Non-pigmented ciliary epithelial cell (primary cell): ENCODE measurements at places on chromosomes 6 and 20.

GRCh38 chr6:33251395-33252012 lies 20.2 kb downstream of the VPS52 start:
- DNase-seq: no peak

- DNase-seq: peak; percentile 89
These were observed 175.9 kb downstream of the SOX4 start for GRCh38 chr6:21769405-21769861.

DNA sequence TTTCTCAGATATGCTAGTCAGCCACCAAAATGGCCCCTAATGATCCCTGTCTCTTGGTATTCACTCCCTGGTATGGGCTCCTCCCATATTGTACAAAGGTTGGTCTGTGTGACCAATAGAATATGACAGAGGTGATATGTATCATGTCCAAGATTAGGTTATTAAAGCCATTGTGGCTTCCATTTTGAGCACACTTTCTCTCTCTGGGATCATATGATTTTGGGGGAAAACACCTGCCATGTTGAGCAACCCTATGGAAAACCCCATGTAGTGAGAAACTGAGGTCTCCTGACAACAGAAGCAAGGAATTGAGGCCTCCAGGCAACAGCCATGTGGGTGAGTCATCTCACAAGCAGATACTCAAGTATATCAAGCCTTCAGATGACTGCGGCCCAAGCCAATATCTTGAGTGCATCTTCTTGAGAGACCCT lies 7.1 kb upstream of the ZNF318 start:
- no peak for DNase-seq

- DNase-seq: no peak
These were observed 275.6 kb upstream of the SUPT3H start for GRCh38 chr6:45653117-45653883.

DNA sequence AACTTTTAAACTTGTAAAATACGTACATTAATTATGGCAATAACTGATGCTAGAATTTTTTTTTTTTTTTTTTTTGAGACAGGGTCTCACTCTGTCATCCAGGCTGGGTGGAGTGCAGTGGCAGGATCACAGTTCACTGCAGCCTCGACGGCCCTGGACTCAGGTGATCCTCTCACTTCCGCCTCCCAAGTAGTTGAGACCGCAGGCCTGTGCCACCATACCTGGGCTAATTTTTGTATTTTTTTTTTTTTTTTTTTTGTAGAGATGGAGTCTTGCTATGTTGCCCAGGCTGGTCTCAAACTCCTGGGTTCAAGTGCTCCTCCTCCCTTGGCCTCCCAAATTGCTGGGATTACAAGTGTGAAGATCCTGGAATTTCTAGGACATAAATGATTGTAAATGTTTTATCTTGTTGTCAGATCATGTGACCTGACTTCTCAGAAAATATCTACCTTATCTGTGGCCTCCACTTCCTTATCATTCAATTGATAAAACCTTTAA lies 2.2 kb upstream of the CD2AP start:
- no peak for DNase-seq

- DNase-seq: no peak
These were observed 135.1 kb downstream of the AGPAT4 start for GRCh38 chr6:161138543-161139303.

DNA sequence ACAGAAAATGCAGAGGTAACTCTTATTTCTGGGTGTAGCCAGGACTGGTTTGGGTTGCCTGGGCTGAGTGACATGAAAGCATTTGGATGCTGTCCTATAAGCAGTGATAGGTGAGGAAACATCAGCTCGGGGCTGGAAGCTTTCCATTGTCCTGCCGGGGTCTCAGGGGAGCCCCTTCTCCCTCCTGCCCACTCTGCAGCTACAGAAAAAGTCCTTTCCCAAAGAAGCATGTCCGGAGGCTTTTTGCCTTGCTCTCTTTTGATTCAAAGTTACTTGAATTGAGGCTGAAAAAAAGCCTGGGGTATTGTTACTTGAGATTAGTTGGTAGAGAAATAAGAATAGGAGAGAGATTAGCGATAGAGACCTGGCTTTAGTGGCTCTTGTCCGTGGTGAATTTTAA lies 90.7 kb upstream of the ZNFX1 start:
- no peak for DNase-seq

DNA sequence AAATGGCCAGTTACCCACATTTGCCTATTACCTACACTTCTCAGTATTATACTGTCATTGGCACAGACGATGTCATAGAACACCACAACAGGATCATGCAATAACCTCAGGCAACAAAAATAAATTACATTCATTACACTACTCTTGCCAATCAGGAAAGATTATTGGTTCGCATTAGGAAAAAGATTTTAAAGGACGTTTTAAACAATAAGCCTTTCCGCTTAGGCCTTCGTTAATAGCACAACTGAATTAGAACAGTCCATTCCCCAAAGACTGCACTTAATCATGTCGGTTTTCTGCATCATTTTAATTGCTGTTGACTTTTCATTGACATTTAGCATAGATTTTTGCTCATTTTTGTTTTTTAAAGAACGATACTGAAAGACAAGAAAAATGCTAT lies 912 bp upstream of the SENP6 start:
- no peak for DNase-seq

- no peak for DNase-seq
These were observed 55.0 kb upstream of the PCSK2 start for GRCh38 chr20:17171746-17172280.

- DNase-seq: no peak
These were observed 39.2 kb downstream of the TRIM27 start for GRCh38 chr6:28884423-28885131.

DNA sequence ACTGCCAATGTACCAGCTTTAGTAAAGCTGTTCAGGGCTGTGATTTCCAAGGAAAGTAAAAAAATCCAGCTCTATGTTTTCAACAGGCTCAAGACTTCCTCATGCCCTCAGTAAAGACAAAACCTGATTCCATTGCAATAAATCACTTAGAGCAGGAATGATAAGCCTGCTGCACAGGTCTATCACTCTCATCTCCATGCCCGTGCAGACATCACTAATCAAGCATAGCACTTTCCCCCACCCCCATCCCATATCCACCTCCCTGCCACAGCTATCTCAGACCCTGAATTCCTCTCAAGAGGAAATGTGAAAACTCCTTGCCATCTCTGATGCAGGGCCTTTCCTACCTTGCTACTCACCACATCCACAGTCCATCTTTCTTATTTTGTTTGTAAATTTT lies 554.9 kb downstream of the MAFB start:
- no peak for DNase-seq

DNA sequence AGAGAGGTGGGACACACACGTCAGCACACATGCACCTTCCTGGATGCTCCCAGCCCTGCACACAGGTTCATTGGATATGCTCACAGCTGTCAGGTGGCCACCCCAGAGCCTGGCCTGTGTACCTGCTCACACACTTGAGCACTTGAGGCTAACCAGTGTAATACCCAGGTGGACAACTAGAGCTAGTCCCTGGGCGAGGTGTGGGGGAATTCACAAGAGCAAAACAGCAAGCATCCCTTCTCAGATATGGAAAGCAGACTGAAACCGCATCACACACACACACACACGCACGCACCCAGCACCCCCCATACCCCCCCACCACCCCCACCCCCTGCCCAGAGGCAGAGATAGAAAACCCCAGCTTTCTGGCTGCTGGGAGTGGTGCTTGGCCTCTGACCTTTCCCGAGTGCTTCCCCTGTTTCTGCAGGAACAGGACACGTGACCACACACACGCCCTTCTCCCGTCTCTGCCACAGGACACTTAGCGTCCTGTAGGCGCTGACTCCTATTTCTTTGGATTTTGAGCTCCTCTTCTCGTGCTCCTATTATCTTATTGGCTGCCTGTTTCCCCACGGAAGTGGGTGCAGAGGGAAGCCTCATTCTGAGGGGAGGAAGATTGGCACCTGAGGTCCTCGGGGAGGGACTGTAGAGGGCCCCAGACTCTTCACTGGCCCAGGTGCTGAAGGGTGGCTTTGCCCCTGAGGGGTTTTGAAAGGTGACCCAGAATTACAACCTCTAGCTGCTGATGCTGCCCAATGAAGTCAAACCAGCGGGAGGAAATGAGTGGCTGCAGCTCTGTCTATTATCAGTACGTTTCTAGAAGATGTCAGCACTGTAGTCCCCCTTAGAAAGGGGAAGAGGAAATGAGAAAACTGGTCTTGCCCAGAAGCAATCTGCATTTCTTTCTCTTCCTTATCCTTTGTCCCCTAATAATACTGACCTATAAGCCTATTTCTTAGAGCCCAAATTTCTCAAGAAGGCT lies 65.8 kb downstream of the SYTL3 start:
- no peak for DNase-seq

DNA sequence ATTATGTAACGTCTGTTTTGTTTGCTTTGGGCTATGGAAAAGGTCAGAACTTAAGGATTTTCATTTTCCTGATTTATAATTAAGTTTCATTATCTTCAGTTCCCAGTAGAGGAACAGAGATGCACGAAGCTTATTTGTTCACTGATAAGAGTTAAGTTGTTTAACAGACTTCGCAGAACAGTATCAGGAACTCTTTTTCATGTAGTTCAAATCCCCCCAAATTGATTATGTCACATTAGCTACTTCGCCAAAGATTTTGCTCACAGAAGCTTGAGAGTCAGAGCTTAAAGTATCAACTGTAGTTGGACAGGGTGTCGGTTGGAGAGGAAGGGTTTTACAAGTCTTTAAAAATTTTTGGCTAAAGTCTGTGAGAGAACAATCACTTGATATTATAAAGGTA lies 43.4 kb downstream of the ZHX3 start:
- no peak for DNase-seq

DNA sequence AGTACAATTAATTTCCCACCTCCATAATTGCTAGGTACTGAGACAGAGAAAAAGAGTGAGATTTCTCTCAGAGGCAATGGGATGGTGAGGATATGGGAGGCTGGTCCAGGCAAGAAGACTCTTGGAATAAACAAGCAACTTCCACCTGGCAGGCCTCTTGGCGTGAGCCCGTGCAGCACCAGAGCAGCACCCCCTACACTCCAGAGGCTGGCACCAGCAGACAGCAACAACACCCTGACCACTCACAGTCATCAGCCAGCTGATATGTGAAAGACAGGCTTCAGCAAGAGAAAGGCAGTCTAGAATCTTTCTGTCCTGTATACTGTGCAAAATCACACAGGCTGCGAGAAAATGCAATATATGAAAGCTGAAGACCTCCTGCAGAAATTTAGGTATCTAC lies 59.7 kb downstream of the KIF13A start:
- DNase-seq: no peak

GRCh38 chr20:19820555-19821211 lies 62.6 kb downstream of the RIN2 start:
- DNase-seq: no peak

DNA sequence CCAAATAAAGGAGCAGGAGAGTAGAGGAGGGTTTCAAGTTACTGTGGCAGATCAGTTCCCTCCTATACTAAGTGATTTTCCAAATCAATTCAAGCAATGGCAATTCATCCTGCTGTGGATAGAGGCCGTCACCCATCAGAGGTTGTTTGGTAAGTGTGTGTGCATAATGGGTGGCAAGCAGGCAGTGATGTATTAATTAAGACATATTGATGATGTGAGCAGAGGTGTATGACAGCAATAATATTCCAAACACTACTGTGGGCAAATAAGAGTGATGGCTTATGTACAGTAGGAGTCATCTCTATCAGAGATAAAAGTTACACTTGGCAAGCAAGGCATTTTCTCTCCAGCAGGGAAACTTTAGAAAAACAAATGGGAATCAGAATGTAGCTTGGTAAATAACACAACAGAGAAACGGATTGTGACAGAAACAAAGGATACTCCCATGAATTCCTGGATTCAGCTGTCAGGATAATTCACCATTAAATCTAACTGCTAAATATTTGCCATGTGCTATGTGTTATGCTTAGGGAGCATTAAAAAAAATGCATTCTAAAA lies 196.3 kb downstream of the KHDC1L start:
- no peak for DNase-seq

DNA sequence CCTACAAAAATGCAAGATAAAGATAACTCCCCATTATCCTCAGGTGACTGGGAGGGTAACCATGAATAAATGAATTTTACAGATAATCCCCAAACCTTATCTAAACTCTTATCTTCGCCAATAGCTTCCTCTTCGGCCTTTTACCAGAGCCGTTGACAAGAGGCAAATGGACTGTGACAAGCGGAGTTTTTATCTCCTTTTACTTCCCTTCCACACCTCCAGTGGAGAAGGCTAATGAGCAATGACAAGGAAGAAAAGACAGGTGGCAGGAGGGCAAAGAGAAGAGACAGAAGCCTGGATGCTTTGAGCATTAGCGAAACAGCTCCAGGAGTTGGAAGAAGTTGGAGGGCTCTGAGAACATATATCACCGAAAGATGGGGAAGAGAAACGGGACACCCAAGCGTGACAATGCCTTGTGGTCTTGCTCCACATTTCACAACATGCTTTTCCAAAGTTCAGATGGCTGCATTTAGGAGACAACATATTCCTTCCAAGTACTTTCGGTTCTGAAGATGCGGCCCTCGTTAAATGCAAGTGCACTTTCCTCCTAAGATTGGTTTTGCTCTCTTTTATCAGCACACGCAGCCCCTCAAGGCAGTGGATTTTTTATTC lies 69.2 kb downstream of the PRDM1 start:
- DNase-seq: no peak

DNA sequence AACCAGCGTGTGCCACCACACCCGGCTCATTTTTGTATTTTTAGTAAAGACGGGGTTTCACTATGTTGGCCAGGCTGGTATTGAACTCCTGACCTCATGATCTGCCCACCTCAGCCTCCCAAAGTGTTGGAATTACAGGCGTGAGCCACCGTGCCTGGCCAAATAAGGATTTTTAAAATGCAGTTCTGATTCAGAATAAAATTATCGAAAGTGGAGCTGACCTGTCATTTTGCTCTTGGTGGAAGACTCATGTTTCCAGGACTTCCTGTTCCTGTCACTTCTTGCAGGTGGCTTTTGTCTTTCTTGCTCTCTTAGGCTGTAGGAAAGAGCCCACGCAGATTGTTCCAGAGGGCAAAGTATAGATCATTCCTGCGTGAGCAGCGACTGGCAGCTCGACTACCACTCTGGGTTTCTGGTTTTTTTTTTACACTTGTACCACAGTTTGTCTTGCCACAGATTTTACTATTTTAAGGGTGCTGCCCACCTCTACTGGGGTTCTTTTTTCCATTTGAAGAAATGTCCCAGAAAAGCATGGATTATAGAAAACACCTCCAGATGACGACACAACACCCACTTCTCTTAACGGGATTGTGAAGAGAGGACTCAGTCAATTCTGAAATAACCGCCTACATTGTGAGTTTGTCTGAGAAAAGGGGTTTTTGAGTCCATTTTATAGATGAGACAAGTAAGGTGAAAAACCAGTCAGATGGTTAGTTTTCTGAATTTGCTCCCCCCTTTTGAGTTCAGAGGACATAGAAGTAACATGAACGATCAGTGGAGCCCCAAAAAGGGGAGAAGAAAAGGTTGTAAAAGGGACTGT lies 7.5 kb downstream of the JARID2 start:
- DNase-seq: no peak
